ENCODE measurements at places on chromosomes 16 and 17.

DNA sequence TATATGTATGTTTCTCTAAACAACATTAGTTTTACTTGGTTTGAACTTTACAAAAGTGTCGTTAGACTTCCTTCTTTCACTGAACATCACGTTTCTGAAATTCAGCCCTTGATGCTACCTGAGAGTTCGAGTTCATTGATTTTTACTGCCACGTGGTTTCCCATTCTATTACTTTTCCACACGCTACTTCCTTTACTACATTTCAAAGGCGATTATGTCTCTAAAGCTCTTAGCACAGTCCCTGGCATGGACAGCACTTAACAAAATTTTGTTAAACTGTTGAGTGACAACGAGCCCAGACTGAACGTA, 15.9 kb upstream of the ARHGAP17 start:
- no peak for DNase-seq

- DNase-seq: peak; percentile 12
These were observed 488 bp downstream of the TFAP4 start for GRCh38 chr16:4272114-4272956.

DNA sequence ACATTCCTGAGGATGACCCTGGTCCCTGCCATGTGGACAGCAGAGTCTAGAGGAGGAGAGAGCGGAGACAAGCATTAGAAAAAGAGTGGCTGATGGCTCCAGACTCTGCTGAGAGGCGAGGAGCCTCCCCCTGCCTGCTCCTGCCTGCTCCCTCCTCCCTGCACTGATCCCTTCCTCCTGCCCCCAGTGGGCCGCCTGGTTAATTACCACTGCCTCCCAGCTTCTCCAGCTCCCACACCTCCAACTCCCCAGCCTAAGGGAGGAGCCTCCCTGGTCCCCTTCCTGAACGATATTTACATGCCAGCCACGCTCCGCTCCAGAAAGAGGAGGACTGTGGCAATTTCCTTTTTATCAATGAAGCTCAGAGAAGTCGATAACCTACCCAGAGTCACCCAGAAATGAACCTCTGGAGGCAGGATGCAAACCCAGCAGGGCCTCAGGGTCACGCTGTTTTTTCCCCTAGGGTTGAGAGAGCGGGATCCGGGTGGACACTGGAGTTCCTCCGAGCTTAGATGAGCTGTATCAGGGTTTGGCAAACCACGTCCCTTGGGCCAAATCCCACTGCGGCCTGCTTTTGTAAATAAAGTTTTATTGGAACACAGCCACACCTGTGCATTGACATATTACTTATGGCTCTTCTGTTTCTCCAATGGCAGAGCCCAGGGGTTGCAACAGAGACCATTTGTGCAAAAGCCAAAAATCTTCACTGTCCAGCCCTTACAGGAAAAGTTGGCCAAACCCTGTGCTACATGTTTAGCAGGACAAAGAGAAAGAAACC, 27.1 kb upstream of the JPH3 start:
- DNase-seq: no peak

DNA sequence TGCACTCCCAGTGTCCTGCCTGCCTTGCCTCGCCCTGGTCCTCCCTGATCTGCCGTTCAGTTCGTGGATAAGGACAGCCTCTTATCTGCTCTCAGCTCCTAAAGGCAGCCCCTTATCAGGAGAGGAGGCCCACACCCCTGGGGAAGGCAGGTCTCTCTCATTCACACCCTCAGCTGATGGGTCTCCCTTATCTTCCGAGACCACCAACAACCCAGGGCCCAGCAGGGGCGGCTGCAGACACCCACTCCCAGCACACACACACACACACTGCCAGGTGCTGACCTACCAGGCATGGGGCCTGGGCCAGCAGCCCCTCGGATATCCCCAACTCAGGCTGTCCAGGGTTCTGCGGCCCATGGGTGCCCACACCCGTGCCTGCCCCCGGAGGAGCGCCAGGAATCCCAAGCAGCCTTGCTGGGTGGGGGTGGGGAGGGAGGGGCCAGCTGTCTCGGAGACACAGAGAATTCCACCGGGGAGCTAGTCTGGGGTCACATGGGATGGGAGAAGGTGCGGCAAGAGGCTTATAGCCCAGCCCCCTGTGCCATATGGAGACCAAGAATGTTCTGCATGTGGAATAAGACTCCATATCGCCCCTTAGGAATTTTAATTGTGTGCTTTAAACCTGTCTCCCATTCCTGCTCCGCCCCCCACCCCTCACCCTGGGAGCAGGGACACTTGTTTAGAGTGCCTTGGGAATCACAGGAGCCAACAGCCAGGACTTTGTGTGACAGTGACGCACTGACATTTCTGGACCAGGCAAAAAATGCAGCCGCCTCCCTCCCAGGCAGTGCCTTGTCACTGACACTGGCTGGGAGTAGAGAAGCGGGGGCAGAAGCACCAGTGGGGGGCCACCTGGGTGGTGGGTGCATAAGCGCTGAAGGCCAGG, 41.9 kb upstream of the EMP2 start:
- no peak for DNase-seq

GRCh38 chr17:53227514-53227913, 595.2 kb upstream of the KIF2B start:
- no peak for DNase-seq

DNA sequence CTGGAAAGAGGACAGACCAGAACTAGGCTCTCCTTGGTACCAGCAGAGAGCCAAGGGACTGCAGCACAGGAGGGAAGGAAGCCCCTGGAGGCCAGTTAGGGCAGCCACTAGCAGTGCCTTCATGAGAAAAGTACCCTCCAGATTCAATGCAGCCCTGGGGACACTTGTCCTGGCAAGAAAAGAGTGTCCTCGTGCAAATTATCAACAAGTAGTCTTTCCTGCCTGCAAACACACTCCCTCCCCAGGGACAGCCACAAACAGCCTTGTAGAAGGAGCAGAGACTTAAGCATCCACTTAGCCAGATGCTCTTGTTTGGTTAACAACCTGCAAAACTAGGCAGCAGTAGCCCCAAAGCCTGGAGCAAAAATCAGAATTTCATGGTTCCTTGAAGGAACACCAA, 24.3 kb downstream of the CENPV start:
- DNase-seq: no peak

GRCh38 chr17:5264893-5265292, 17.2 kb upstream of the RABEP1 start:
- DNase-seq: no peak

DNA sequence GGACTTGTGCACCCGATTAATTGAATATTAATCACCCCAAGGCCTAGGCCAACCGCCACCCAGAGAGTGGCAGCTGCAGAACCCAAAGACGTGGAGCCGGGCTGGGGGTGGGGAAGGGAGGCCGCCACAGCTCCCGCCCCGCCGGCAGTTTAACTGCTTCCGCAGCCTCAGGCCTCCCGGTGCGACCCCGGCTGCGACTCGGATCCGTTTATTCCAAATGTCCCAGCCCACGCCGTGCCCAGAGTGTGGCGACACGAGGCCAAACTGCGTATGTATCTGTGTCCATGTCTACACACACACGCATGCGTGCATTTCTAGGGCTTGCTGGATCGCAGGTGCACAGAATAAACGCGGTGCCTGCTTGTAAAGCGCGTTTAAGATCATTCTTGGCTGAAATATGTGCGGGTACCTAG, 802 bp upstream of the TOB1 start:
- peak; percentile 39 for DNase-seq

GRCh38 chr16:57643910-57644309, 15.5 kb downstream of the ADGRG1 start:
- DNase-seq: no peak

GRCh38 chr17:29212094-29212631, 32.0 kb upstream of the MYO18A start:
- DNase-seq: no peak

DNA sequence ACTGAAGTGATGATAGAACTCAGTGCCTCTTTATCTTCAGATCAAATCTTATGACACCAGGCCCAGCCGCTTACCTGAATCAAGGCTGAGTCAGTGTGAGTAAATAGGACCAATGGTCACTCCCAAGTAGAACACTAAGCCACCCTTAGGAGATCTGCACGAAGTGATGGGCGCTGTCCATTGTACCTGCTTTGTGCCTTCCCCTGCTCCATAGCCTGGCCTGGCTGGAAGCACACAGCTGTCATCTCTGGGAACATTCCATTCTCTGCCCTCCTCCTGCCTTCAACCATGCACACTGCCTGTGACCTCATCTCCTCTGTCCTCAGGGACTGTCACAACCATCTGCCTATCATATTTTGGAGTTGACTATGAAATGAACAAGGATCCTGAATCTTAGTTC, 279.5 kb upstream of the ASIC2 start:
- no peak for DNase-seq

- DNase-seq: no peak
These were observed 35.2 kb downstream of the ANKRD11 start for GRCh38 chr16:89455178-89455577.

DNA sequence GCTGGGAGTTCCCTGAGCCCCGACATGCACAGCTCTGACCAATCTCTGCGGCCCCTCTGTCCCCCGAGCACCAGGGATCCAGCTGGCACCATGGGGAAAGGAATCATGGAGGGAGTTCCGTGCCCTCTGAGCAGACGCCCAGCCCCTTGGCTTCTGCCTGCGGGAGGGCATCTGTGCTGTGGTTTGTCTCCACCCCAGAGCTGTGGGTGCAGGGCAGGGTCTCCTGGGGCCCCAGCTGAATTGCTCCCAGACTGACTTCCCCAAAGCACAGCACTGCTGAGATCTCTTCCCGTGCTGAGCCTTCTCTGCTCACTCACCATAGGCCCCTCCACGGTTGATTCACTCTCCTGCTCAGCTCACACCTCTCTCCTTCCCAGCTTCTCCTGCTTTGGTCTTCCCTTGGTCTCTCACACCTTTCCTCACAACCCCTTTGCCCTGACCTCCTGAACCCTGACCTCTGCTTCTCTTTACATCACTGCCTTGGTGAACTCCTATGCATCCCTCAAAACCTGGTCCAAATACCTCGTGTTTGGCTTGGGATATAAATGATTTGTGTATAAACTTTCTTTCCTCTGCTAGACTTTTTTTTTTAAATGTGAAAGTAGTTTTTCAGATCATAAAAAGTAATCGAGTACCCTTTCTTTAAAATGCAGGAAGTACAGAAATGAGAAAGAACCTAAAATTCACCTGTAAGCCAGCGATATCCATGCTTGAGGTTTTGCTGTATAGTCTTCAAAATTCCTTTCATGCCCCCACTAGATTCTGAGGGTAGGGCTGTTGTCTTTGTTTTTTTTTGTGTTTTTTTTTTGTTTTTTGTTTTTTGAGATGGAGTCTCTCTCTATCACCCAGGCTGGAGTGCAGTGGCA, 265.3 kb downstream of the SEC14L1 start:
- no peak for DNase-seq

GRCh38 chr17:27573971-27574525, 56.9 kb upstream of the LGALS9 start:
- no peak for DNase-seq

DNA sequence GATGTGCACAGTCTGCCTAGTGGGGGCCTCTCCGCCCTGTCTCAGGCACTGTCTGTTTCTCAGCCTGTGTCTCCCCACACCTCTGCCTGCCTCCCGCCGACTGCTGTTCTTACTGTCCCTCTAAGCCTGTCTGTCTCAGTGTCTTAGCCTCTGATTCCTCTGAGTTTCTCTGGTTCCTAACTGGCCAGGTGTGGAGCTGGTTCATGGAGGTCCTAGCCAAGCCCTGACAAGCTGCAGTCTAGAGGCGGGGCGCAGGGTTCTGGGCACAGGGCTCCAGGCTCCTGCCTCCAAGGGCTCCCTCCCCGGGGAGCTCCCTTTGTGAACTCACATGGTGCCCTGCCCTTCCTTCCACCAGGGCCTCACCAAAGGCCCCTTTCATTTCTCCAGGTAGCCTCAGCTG, 19.4 kb downstream of the C17orf100 start:
- no peak for DNase-seq

- DNase-seq: no peak
These were observed 10.4 kb upstream of the SMIM5 start for GRCh38 chr17:75622771-75623273.

DNA sequence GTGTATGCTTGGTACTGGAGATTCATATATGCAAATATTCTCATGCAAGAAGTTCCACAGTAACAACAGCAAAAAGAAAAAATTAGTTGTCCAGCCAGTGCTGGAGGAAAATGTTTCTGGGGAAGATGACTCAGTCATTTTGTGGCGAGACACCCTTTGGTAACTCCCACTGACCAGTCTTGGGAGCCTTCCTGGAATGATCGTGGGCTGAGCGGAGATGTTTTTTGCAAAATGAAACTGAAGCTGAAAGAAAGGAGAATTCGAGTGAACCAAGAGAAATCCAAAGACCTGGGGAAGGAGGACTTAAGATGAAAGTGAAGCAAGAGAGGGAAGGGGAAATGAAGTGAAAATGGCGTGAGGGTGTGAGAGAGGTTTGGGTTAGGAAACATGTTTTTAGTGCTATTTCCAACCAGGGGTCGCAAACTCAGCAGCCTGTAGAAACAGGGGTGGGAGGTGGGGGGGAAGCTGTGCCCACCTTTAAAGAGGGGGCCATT, 5.2 kb downstream of the ITPRIPL2 start:
- peak; percentile 49 for DNase-seq

- DNase-seq: no peak
These were observed 181.6 kb upstream of the IRX6 start for GRCh38 chr16:55142405-55142804.

- peak; percentile 16 for DNase-seq
These were observed 35.6 kb downstream of the RPA1 start for GRCh38 chr17:1865252-1866037.

GRCh38 chr17:37361543-37361942, 14.2 kb upstream of the C17orf78 start:
- DNase-seq: no peak

- DNase-seq: no peak
These were observed 9.3 kb downstream of the MAP2K3 start for GRCh38 chr17:21293831-21294210.

DNA sequence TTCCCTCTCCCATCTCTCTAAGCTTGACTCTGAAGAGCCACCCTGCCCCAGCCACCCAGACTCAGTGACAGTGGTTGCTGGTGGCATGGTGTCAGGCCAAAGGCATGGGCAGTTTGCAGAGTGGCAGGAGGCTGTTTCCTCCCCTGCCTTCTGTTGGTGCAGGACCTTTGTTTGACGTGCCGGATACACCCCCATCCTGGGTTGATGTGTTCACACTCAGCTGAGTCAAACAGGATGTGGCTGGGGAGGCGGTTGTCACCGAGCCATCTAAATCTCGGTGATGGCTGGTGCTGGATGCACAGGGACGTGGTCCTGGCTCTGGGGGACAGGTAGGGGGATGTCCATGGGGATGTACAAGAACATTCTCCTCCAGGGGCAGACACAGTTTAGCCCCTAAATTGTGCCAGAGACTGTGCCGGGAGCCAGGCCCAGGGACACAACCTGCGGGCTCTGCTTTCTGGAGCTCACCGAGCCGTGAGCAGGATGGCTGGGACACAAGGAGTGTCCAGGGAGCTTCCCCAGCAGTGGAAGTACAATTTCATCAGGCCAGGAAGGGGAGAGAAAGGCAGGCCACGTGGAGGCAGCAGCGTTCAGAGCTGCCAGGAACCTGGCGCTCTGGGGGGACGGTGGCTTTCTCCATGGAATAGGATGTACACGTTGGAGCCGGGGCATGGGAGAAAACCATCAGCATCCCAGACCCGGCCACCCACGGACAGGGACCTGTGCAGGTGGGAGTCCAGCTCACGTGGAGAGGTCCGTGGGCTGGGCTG, 264.2 kb downstream of the SEC14L1 start:
- DNase-seq: peak; percentile 83

GRCh38 chr16:81701296-81701970, 77.7 kb upstream of the PLCG2 start:
- DNase-seq: no peak

- DNase-seq: no peak
These were observed 16.7 kb upstream of the CD300A start for GRCh38 chr17:74449773-74450172.

All from stimulated activated CD8-positive, alpha-beta memory T cell treated with anti-CD3 and anti-CD28 coated beads, Interleukin-15, amount 100 ng/mL, for 48 hours (primary cell).